ENCODE measurements at places on chromosomes 11 and 22.

DNA sequence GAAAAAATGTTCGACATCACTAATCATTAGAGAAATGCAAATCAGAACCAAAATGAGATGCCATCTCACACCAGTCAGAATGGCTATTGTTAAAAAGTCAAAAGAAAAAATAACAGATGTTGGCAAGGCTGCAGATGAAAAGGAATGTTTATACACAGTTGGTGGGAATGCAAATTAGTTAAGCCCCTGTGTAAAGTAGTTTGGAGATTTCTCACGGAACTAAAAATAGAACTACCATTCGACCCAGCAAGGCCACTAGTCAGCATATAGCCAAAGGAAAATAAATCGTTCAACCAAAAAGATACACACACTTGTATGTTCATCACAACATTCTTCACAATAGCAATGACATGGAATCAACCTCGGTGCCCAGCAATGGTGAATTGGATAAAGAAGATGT, 503.2 kb downstream of the OPCML start:
- no peak for DNase-seq

- no peak for DNase-seq
Observed at GRCh38 chr11:8293171-8293570, 29.5 kb upstream of the LMO1 start.

DNA sequence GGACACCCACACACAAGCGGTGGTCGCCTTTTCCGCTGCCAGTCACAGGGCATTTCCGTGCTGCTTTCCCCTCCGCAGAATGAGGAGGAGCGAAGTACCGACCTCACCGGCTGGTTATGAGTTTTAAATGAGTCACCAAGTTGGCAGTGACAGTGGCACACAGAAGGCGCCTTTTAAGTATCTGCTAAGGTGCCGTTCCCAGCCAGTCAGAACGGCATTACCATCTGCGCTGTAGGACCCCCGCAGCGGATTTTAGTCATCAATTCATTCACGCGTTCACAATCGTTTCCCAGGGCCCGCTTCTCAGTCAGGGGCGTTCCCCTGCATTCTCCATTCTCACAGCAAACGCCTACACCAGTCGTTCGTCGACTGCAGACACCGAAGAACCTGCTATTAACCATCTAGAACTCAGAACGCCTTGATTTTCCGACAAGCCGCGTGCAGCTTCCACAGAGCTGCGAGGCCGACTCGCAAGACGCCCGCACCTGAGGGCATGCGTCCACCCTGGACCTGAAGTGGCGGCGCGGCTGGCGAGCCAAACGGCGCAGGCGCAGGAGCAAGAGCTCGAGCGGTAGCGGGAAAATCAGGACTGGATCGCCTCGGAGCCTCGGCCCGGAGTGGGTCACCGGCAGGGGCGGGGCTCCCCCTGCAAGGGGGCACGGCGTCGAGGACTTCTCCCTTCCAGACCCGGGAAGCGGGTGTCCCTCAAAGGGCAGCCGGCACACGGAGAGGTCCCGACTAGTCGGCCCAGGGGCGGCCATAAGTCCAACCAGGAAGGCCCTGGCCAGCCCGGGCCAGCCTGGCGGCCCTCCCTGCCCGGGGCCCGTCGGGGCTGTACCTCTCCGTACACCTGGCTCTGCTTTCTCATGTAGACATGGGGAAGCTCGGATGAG, 642 bp downstream of the CYP2R1 start:
- peak; percentile 92 for DNase-seq

GRCh38 chr11:128865490-128865889, 1.6 kb downstream of the KCNJ1 start:
- no peak for DNase-seq

DNA sequence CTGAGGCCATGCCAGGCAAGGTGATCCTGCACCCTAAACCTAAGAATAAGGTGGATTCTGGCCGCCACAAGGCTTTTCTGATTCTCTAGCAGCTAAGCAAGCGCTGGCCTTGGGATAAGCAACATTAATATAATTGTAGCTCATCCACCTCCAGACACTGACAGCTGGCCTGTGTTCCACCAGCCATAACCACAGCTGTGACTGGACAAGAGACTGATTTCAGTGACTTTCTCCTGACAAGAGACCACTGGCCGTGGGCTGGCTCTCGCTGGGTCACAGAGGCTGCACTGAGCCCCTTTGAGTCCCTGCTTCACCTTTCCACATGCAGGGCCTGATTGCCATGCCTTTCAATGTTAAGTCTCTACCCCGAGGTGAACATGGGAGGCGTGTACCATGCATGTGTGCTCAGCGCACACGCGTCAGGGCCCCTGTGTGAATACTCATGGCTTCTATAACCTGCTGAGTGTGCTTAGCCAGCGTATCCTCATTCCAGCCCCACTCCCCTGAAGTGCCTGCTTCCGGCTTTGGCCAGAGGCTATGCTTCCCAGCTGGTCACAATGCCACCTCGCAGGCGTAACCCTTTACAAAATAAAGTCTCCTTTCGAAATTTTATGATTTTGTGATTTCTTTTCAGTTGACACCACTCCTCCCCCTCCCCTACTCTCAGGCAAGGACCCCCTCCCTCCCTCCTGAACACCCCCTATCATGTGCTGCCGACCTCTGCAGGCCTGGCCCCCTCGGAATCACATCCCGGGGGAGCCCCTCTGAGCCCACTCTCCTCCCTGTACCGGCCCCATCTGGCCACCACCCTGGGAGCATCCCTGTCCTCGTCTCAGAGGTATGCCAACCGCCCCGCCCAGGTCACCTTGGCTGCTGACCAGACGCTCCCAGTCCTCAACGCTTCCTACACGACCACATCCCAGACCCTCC, 128.1 kb downstream of the CTTN start:
- DNase-seq = no peak

GRCh38 chr22:39243439-39244135, 1.2 kb downstream of the PDGFB start:
- DNase-seq = no peak

DNA sequence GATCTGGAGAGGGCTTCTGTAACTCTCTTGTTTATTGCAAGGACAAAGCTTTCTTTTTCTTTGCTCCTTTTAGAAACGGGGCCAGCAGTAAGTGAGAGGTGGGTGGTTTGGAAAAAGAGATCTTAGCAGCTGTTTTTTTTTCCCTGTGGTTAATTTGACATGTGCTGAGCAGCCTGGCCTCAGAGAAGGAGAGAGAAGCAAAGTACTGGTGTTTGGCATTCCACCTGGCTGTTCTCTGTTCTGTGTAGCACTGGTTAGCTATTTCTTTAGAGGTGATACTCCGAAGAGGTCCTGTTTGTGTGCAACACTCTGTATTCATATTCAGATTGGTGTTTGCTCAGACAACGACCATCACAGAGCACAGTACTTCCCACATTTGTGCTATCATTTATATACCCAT, 80.8 kb upstream of the SORL1-AS1 start:
- no peak for DNase-seq

DNA sequence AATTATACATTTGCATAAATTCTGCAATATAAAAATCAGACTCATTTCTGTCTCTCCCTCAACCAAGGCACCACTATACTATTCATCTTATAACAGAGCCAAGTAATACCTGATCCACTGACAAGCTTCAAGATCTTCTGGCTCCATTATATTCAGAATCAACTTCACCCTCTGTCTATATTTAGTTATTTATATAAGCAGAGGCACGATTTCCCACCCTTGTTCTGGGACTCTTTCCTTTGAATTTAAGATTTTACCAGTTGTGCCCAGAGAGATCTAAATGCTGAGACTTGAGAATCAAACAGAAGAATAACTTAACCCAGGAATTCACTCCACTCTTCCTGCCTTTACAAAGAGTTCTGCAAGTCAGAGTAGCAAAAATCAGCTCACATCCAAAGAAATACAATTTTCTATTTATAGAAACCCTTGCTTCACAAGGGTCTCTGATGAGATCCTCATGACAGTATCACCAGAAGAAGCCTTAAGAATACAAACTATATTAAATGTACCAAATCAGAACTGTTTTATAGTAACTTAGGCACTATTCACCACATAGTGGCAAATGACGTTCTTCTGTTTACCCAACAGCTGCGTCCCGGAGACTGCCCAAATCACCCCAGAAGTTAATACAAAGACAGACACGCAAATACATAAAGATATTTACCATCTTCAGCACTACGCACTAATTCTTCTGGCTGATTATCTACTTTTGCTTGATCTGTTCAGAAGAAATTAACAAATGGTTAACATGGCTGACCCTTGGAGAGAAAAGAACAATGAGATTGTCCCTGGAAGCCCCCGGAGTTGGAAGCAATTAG, 32.3 kb upstream of the CCDC89 start:
- no peak for DNase-seq

DNA sequence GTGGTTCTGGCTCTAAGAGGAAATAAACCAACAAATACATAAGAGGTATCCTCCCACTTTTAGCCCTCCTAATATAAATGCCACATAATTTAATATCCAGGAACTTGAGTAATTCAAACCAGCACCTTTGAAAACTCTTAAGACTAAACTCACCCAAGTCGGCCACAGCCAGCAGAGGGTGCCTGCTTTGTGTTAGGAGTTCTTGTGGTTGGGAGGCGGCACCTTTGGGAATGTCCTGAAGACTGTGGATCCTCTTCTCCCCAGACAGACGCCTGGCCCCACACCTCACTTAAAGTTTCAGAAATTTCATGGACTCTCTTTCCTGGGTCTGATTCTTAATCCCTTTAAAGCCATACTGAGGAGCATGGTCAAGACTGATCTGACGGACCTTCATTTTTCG, 169.0 kb downstream of the TBC1D22A start:
- DNase-seq = no peak
